ENCODE measurements at places on chromosomes 11 and 22.

DNA sequence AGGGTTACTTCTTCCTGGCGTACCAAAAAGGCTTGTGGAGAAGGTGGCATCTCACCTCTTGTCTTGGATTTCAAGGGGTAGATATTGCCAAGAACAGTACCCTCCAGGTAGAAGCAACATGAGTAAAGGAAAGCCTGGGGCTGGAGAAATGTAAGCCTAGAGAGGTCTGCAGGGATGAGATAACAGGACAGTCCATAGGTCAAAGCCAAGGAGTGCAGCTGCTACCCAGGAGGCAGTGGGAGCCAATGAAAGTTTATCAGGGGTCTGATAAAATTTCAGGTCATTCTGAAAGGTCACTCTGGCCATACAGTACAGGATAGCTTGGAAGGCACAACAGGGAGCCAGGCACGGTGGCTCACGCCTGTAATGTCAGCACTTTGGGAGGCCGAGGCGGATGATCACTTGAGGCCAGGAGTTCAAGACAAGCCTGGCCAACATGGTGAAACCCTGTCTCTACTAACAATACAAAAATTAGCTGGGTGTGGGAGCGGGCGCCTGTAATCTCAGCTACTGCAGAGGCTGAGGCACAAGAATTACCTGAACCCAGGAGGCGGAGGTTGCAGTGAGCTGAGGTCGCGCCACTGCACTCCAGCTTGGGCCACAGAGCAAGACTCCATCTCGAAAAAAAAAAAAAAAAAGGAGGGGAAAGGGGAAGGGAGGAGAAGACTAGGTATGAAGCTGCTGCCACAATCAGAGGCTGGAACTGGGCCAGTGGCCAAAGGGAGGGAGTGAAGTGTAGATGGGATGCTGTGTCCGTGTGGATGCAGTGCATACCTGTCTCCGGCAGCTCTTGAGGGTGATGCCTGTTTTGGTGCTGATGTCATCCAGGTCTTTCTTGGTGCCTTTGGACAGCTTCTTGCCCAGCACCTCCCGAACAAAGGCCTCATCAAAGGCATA is 1.2 kb downstream of the FIBP start:
- no peak for DNase-seq

DNA sequence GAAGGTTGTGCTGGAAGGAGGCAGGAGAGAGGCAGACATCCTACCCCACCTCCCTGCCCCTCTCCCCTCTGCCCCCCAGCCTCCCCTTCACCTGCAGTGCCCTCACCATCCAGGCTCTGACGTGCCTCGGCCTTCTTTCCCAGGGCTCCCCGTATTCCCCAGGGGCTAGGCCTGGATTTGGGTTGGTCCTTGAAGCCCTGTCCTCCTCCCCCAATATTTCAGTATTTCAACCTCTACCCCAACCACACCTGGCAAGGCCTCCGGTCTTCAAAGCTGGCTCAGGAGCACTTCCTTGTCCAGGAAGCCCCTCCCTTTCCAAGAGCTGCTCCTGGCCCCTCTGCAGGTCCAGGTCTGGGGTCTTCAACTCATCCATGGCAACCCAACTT is 8.6 kb upstream of the PDE2A start:
- DNase-seq = no peak

DNA sequence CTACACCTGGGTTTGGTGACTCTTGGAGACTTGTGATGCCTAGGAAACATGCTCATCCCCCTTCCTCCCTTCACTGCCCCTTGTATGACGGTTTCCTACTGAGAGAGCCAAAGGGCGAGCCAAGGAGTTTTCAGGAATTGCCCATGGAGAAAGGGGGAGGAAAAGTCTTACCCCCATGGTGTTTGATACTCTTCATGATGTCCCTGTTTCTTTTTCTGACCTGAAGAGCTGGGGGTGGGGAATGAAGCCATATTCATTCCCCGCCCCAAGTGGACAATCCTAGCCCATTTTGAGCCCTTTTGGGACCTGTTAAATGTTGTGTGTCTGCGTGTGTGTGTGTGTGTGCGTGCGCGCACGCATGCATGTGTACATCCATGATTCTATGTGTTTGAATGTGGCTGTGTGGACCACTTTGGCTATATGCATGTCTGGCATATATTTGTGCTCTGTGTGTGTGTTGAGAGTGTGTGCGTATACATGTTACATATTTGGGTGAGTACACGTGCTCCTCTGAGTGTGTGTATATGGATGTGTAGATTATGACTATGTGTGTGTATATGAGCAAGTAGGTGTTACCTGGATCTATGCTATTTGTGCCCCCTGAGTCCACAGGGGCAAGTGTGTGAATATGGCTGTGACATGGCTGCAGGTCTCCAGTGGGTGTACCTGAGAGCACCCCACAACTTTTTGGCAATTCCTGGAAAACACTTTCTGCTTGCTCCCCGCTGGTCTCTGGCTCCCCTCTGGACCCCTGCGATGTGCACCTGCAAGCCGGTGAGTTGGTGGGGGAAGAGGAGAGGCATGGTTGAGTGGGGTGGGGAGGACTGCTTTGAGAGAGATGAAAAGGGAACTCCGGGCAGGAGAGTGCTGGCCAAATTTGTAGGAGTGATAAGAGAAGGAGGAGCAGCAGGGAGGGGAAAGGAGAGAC is 24.6 kb downstream of the OTOG start:
- DNase-seq = no peak

DNA sequence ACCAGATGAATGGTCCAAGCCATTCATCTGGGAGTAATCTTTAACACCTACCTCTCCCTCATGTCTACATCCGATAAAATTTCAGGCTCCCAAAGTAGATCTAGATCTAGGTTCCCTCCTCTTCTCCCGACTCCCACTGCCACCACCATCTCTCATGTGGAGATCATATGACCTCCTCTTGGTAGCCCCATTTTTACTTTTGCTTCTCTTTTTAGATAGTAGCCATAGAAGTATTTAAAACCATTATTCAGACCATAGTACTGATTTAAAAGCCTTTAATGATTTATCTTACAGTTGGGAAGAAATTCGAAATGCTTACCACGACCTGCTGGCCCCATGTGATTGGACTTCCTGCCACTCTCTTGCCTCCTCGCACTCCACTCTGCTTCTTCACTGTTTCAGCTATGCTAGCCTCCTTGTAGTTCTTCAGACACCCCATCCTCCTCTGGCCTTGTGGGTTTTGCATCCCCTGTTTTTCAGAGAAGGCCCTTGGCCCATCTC is 98.5 kb downstream of the RASSF10 start:
- DNase-seq = no peak

DNA sequence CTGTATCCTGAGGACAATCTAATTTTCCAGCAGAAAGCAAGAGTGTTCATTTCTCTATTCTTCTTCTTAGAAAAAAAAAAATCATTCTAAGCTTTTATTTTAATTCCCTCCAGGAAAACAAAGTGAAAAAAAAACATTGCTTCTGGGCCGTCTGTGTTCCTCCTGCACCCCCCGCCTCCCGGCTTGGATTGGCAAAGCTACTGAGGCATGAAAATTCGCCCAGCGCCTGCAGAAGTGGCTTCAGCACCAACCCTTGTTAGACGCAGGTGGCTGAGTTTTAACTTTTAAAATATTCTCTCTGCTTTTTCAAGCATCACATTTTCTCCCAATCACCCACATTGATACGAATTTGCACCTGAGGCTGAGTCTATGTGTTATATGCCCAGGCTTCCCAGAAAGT is 401.6 kb downstream of the BRD1 start:
- DNase-seq = no peak

DNA sequence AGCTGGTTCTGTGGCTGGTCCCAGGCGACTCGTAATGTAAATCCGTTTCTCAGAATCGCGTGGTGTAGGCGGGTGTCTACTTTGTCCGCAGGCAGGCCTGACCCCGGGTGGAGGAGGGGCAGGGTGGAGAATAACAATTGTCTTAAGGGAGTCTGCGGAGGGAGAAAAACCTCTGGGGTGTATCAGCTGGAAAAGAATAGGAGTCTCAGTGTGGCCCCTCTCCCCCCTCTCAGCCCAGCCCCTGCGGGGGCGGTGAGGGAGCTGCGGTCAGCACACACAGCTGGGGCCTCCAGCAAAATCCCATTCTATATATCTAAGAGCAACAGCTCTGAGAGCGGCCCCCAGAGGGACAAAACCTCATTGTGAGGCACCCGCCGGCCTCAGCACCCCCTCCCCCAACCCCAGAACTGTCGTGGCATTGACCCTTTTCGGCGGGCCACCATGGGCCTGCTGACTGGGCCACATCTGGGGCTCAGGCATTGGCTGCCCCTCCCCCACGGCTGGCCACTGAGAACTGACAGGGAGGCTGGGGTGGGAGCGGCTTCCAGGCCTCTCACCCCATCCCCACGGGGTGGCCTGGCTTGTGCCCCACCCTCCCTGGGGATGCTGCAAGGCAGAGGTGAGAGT is 2.7 kb upstream of the MYRF start:
- DNase-seq = no peak

DNA sequence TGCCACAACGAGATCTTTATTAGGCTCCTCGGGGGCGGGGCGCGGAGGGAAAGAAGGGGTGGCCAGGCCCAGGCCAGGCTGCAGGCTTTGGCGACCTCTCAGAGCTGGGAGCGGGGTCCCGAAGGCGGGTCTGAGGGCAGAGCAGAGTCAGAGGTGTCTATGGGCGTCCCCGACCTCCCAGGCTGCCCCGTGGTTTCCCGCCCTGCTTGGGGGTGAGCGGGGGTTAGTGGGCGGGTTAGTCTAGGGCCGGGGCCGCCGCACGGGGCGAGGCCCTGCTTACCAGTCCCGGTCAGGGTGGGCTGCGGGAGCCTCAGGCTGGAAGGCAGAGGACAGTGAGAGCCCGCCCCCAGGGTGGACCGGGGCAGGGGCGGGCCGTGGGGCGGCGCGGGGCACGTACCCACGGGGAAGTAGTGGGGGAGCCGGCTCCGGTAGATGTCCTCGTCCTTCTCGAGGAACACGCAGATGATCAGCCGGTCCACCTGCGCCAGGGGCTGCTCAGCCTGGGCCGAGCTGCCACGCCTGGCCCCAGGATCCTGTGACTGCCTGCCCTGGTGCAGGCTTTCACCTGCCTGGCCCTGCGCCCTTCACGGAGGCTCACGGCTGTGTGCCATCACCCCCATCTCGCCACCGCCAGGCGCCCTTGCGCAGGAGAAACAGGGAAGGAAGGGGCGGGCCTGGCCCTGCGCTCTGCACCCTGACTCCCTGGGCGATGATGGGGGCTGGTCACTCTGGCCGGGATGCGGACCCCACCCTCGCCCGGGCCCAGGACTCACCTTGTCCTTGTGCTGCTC is 12.5 kb downstream of the OTUB1 start:
- no peak for DNase-seq

DNA sequence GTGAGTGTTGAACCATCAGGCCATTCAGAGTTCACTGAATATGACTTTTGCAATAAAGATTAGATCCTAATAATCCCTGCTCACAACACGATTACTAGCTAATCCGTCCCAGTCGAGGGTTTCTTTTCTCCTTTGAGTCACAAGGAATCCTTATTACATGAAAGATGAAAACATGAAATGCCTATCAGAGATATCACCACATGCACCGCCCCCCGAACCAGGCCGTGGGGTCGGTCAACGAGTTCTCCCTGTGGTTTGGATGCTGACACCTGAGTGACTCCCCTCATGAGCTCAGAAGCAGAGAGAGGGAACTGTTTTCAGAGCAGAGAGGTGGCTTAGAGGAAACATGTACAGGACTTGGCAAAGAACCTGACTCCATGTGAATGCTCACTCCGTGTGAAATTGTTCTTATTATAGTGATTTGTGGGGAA is 263.3 kb downstream of the ETS1 start:
- no peak for DNase-seq

GRCh38 chr11:104694259-104695064 is 203.8 kb downstream of the CASP12 start:
- no peak for DNase-seq

DNA sequence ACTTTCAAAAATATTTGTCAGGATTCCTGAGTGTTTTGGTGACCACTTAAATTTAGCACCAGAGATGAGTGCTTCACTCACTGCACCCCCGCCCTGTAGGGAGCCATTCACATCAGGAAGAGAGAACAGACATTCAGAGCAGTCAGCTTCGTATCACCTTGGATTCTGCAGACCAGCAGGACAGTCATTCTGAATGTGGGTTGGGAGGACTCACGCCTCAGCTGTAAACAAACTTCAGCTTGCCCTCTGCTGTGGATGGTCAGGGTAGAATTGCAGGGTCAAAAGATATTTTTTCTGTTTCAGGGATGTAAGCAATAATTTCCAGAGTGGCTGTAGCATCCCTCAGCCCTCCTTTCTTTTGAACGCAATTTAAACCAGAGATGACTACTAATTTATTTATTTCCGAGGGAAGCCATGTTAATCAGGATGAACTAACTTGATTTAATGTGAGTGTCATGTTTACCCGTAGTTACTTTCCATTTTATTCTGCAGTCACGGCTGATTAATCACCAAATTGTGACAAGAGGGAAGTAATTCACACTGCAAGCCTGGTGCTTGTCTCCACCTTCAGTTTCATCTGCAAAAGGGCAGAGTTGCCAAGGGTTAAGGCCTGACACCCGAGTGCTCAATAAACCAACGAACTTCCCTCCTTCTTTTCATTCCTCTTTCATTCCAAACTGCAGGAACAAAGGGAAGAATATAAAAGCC is 174.2 kb upstream of the DDI1 start:
- no peak for DNase-seq

DNA sequence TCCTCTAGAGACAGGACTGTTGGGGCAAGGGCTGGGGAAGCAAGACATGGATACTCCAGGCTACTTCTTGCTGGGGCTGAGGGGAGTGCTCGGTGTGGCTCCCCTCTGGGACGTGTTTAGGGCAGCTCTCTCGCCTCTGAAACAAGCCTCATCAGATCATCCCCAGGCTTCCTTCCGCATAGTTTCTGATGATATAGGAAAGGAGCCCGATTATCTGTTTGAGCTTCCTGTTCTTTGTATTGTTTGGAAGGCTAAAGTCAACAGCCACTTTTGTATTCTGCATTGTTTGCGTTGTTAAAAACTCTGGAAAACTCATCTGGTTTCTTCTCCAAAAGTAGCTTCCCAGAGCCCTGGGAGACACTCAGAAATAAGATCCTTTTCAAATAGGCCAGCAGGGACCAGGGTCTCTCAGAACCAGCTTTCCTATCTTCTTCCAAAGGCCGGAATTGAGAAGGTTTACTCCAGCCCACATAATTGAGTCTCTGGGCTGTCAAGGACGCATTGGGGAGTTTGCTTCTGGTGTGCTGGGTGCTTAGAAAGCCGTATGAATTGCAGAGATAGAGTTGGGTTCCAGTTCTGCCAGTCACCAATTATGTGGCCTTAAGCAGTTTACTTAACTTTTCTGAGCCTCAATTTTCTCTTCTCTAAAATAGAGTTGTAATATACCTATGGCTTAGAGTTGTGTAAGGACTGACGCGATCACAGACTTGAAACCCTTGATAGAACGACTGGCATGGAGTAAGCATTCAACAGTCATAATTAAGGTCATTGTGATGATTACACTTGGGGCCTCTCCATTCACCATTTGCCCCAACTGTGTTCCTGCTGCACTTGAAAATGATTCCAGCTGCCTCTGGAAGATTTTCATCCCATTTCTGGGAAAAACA is 19.1 kb downstream of the CD44 start:
- DNase-seq = no peak

DNA sequence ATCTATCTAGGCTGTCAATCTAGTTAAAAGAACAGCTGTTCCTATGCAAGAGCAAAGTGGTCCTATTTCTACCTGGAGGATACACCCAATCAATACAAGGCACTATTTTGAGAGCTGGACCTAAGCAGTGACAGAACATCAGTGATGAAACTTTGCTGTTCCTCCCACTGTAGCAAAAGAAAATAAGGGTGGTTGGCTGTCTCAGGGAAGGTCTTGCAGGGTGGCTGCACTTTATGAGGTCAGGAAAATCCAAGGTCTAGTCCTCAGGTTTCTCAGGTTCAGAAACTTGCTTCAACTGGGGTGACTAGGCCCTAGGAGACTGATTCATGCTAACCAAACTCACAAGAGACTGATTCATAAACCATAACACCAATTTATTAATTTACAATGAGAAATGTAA is 11.6 kb downstream of the CPSF7 start:
- DNase-seq = no peak

GRCh38 chr11:130068986-130069658 is 572 bp upstream of the APLP2 start:
- DNase-seq = no peak

All from stimulated activated CD4-positive, alpha-beta T cell treated with anti-CD3 and anti-CD28 coated beads, Interleukin-1b, Interleukin-23, amount 100 ng/mL, for 1 hour (primary cell).